ENCODE measurements at places on chromosomes 13 and 19.
A peak's percentile ranks its signal among the peaks of the same experiment; 100 is the strongest.

- no peak for DNase-seq
These were observed 116.7 kb downstream of the SOX1 start for GRCh38 chr13:112183532-112184090.

- DNase-seq = no peak
These were observed 134.4 kb upstream of the TSC22D1 start for GRCh38 chr13:44710576-44710975.

DNA sequence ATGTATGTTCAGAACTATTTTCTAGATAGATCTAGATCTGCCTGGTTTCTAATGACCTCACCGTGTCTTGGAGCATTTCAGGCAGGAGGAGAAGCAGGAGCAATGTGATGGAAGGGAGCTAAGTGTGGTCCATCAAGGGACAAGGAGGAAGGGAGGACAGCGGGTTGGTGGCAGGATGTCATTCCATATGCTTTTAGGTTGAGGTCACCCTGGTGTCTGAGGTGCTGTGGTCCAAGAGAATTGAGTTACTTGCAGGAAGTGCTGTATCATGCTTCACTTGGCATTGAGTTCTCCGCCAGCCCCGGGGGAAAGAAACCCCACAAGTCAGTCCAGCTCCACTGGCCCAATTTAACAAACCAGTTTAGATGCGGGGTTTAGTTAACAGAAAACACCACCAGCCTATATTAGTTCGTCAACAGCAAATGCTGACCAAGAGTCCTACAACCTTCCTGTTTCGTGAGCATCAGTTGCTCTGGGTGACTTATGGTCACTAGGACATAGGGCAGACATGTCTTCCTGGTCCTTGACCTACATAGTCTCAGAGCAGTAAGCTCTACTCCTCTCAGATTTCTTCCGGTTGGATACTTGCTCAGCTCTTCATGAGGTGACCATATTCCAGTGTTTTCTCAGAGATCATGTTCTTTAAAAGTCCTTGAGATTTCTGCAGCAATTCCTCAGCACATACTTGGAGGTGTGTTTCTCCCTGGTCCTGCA is 79.4 kb downstream of the MBNL2 start:
- DNase-seq = no peak

GRCh38 chr19:30420316-30420715 is 48.1 kb downstream of the ZNF536 start:
- DNase-seq = no peak

DNA sequence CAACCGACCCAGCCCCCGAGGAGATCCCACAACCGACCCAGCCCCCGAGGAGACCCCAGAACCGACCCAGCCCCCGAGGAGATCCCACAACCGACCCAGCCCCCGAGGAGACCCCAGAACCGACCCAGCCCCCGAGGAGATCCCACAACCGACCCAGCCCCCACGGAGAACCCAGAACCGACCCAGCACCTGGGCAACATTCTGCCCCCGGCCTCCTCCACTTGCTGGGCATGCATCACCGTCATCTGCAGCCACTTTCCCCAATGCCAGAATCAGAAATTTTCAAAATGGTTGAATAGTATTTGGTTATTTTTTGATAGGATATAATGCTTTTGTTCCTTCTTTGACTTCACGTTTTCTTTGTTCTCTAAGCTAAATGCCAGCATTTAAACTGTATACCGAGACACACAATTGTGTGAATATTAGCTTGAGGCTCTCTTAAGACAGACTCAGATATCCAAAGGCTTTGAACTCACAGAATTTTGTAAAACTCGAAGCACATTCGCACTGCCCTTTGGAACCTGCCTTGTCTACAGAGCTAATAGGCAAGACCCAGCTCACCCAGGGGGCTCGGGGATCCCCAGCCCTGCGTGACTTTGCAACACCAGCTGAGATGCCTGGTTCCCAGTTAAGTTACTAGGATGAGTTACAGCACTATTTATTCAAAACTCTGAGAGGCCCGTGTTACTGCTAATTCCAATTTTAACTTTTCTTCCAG is 15.5 kb upstream of the RASA3 start:
- DNase-seq = no peak

- no peak for DNase-seq
These were observed 223.5 kb upstream of the MAB21L1 start for GRCh38 chr13:35699825-35700510.

DNA sequence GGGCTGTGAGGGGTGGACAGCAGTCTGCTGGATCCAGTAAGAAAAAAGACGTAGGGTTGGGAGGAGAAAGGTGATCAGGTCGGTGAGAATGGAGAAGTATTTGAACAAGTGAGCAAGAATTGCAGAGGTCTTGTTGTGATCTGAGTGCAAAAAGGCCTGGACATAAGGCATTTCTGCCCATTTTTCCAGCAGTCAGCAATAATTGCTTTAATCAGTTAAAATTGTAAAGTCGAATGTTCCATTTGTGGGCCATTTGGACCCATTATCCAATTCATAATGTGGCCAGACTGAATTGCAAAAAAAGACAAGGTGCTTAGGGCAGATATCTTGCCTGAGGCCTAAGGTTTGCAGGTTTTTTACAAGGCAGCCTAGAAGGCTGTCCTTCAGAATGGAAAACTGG is 86.1 kb downstream of the ZNF737 start:
- no peak for DNase-seq

- no peak for DNase-seq
These were observed 30.8 kb upstream of the LRCH1 start for GRCh38 chr13:46521921-46522747.

DNA sequence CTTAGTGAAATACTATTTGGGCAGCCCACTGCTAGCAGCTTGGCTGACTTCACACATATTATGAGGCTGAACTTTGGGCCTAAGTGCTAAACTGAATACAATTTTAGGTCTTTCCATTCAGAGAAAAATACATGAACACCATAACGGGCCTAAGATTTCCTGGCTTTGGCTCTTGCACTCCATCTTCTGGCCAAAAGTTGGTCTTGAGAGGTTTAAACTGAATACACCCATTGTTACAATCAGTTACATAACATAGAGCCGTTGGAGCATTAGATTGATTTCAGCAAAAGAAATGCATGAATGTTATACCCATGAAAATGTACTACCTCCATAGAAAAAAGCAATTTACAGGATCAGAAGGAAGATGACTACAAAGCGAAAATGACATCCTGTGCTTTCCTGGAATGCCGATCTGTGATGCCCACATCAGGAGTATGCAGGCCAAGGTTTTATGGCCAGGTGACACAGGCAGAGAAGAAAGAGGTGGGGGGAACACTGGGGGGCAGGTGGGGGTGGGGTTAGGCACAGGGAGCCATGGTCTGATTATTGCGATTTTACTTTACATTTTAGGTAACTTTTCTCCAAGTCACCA is 11.1 kb upstream of the SHISA2 start:
- peak; percentile 72 for DNase-seq

- no peak for DNase-seq
These were observed 15.8 kb upstream of the GARIN5A start for GRCh38 chr19:50492303-50493052.

- DNase-seq = peak; percentile 54
These were observed 77.3 kb downstream of the OLFM4 start for GRCh38 chr13:53105890-53106289.

GRCh38 chr19:28289295-28290063 is 923.5 kb downstream of the UQCRFS1 start:
- DNase-seq = no peak

DNA sequence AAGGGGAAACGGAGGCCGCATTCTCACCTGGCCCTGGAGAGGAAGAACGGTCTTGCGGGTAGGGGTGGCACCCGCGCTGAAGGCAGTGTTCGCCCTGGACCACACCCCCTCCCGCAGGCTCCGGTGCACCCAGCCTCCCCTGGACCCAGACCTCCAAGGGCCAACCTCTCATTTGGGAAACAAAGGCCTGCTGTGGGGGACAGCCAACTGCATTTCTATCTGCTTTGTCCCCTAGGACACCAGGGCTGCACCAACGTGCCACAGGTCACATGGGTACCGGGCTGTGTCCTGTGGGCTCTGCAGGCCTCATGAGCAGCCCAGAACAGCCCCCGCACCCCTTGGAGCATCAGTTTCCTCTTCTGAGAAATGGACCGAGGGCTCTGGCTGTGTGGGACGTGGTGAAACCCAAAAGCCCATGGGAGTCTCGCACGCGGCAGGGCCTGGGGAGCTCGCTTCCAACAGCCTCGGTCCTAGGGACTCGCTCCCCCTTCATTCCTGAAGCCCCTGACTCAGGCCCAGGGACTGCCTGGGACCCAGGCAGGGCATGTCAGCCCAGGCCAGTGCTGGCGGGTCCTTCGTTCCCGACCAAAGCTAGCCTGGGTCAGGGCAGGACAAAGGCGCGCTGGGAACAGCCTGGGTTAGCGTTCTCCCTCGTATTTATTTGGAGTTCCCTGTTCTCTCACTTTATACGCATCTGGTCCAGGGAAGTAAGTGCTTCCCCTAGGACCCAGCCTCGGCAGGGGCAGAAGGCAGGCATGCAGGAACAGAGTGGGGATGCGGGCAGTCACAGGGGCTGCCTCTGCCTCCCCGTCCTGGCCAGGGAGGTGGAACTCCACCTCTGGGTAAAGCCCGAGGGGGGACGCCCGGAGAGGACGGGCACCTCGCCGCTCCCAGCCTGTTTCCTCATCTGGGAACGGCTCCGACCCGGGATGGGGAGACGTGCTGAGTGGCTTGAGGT is 4.6 kb downstream of the TCF3 start:
- no peak for DNase-seq
